ENCODE measurements at places on chromosomes 16 and 17.

DNA sequence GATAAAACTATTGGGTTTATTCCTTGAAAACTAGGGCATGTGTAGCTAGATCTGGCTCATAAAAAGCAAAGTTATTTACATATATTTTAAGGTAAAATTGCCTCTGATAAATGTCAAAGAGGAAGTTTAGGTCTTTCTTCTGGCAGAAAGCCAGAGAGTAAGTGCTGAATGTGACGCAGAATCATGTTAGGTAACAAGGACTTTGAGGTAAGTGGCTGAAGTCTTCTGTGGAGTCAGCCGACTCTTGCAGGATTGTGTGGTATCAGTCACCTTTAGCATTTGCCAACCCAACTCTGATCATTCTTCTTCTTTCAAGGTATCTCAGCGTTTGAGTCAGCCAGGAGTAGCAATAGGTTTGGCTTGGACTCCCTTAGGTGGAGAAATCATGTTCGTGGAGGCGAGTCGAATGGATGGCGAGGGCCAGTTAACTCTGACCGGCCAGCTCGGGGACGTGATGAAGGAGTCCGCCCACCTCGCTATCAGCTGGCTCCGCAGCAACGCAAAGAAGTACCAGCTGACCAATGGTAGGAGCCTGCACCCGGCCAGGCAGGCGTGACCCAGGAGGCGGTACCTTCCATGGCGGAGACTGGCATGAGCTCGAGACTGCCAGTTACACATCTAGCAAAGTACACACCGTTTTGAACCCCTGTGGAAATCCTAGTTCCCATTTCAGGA is 37.9 kb downstream of the SIAH1 start:
- DNase-seq = no peak

- no peak for DNase-seq
Measured at GRCh38 chr16:822174-822908, 21.8 kb upstream of the GNG13 start.

GRCh38 chr16:24491731-24492130 is 47.6 kb upstream of the RBBP6 start:
- DNase-seq = no peak

- DNase-seq = no peak
Measured at GRCh38 chr16:78386557-78387324, 287.3 kb downstream of the WWOX start.

- no peak for DNase-seq
Measured at GRCh38 chr16:57646388-57647039, 18.1 kb downstream of the ADGRG1 start.

- no peak for DNase-seq
Measured at GRCh38 chr17:10117581-10118001, 80.8 kb downstream of the GAS7 start.

- DNase-seq = no peak
Measured at GRCh38 chr17:47956791-47957590, 692 bp downstream of the PRR15L start.

DNA sequence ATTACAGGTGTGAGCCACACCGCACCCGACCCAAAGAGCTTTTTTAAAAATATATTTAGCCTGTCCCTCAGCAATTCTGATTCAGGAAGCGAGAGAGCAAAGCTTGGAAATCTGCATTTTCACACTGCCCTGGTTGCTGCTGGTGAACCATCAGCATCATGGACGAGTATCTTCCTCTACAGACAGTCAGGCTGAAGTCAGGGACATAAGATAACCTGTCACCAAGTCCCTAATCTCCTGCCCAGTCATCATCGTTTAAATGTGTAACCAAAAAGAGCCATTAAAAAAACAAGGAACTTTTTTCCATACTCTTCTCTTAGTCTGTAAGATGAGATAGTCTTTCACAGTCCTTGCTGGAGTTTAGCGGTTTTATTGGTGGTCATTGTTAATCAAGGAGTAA is 6.7 kb downstream of the PMM2 start:
- DNase-seq = no peak

GRCh38 chr16:65392806-65393565 is 271.1 kb upstream of the CDH11 start:
- no peak for DNase-seq

- DNase-seq = no peak
Measured at GRCh38 chr16:85422196-85422631, 190.9 kb upstream of the GSE1 start.

- no peak for DNase-seq
Measured at GRCh38 chr16:85057212-85057889, 29.8 kb downstream of the KIAA0513 start.

DNA sequence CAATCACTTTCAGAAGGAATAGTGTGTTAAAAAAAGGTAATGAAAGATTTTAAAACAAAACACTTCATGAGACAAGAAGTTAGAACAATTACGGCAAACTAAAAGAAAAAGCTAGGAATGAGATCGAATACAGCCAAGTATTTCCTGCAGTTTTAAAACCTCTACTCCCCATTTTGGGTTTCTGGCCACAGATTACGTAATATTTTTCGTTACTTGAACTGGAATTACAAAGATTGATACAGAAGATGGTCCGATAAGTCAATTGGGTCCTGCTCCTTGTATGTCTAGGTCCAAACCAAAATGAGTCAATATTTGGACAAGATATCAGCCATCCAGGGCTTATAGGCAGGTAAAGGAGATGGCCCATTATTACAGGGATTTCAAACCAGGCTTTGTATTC is 52.2 kb downstream of the SIAH1 start:
- no peak for DNase-seq

DNA sequence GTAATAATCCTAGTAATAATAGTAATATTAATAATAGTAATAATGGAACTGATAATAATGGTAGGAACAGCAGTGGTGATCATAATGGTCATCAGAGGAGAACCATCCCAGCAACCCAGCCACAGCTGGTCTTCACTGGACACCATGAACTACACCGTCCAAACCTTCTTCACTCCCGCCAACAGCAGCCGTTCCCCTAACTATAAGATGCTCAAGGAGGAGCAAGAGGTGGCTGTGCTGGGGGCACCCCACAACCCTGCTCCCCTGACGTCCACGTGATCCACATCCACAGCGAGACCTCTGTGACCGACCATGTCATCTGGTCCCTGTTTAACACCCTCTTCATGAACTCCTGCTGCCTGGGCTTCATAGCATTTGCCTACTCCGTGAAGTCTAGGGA is 91.0 kb downstream of the ZDHHC7 start:
- DNase-seq = no peak

DNA sequence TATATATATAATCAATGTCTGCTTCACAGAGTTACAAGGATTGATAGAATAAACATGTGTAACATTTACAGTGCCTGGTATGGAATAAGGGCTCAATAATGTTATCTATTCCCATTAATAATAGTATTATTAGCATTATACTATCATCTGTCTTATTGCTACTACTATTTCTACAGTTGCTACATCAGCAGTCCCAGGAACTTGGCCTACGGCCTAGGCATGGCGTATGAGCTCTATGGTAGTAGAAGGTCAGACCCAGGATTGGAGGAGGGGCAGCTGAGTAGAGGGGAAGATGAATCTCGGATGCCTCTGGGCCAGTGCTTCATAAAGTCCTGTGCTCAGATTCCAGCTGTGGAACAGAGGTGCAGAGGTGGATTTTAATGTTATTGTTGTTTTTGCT is 146.3 kb upstream of the TBX2 start:
- no peak for DNase-seq

DNA sequence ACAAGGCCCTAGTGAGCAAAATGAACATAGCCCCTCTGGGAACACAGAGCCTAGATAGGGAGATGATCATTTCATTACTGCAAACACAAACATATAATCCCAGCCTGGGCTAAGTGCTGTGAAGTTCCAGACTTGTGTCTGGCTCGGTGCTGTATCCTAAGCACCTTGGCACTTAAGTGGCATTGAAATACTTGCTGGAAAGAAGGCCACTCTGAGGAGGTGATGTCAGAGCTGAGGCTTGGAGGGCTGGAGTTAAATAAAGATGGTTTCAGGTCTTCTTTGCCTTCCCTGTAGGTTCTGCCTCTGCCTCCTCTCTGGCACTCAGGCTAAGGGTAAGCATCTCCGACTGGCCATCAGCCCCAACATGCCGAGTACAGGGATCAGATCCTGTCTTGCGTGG is 2.4 kb upstream of the CACNA1G start:
- no peak for DNase-seq

DNA sequence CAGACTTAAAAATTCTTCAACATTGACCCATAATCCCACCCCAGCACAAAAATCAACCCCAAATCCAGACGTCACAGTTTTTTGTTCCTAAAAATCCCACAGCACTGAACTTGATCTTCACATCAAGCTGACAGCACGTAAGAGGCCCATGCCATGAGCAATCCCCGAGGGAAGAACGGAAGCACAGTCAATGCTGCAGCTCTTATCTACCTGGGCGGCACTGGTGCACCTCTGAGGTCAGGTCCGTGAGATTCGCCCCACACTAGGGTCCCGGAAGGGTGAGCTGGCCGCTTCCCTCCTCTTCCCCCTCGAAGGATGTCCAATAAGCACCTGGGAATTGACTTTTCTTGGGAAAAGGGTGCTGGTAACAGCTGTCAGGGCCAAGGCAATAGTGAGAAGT is 11.3 kb upstream of the ITGAE start:
- DNase-seq = no peak

DNA sequence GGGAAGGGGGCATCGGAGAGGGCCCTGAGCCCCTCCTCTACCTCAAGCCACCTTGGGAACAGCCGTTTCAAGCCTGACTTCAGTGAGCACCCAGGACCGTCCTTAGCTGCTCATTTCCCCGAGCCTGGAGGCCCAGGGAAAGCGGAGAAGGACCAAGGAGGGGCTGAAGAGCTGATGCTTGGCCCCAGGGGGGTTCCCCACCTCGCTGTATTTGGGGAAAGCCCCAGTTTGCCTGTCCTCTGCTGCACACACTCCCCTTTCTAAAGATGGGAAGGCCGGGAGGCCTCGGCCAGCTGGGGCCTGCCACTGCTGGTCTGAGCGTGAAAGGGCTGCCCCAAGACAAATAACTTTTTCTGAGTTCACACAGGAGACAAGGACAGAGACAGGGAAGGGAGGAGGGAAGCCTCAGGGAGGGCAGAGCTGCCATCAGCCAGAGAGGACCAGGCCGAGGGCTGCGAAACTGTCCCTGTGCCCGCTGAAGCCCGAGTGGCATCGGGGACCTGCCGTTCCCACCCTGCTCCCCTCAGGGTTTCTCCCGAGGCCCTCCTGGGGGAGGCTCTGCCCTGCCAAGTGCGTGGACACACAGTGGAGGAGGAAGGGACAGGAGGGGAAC is 11.6 kb downstream of the ZACN start:
- DNase-seq = no peak

DNA sequence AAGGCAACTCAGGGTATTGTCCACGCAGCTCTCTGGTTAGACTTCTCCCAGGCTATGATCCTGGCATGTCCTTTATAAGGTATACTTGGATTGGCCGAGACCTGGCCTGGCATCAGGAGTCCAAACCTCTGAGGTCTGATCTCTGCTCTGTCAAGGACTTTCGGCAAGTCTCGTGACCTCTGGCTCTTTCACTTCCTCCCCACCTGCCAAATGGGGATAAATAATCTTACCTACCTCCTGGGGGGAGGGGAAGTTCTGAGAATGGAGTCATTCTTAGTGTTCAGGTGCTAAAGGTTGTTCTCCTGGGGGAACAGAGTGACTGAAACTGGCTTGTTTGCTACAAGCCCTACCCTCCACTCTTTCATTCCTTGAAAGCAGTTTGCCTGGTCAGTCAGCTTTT is 7.6 kb downstream of the ATXN1L start:
- DNase-seq = peak; percentile 80

DNA sequence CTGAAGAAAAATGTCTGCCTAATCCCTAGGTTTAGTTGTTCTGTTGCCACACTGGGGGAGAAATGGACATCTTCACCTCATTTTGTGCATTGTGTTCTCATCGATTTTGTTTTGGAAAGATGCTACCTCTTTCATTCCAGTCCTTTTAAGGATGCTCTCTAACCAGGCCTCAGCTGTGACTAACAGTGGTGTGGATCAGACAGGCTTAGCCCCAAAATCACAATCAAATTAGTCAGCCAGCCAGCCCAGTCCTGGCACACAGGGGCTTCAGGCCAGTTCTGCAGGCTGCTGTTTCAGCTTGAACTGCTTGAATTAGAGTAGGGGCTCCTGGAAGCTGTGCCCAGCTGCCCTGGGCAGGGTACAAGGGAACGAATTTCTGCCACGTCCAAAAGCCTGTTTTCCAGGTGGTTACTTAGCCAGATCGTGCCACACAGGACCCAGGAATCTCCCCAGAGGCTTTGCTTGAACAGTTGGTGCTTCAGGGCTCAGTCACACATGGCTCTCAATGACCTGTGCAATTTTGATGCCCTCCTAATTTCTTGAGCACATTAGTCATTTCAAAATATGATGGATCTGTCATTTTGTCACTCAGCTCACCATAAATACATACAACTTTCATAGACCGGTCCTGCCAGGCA is 60.7 kb downstream of the CLEC16A start:
- DNase-seq = no peak

GRCh38 chr17:19338031-19338990 is 24.2 kb downstream of the B9D1 start:
- DNase-seq = peak; percentile 92

GRCh38 chr16:47045023-47045422 is 71.5 kb upstream of the DNAJA2 start:
- DNase-seq = no peak

- no peak for DNase-seq
Measured at GRCh38 chr16:80631581-80631980, 90.8 kb downstream of the DYNLRB2 start.

GRCh38 chr17:7380855-7381683 is at the start of gene TNK1:
TSS of gene TNK1 (plus strand) at chr17:7381089. CDS start at chr17:7382927, 1,838 bp downstream.
- DNase-seq = no peak

GRCh38 chr17:64335486-64335885 is 55.2 kb downstream of the PECAM1 start:
- no peak for DNase-seq

GRCh38 chr16:66416136-66416535 is 11.0 kb upstream of the BEAN1 start:
- DNase-seq = no peak

DNA sequence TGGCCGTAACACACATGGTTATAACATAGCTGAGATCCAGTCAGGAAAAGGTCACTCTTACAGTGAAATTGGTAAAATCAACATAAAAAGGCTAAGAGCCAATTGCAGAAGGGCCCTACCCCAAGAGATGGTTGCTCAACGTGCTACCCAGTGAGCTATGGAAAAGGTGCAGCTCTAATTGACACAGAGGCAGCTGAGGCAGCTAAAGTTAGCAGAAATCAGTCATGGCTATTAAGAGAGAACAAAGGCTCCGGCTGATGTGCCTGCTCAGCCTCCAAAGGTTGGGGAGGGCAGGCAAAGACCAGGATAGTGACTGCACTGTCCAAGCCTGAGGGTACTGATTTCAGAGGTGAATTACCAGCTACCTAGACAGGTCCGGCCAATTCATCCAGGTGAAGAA is 76.5 kb upstream of the ATP2A3 start:
- DNase-seq = no peak

- DNase-seq = no peak
Measured at GRCh38 chr17:65403626-65404025, 157.8 kb downstream of the AXIN2 start.

GRCh38 chr16:57077714-57078113 is 14.7 kb upstream of the CPNE2 start:
- DNase-seq = no peak

- no peak for DNase-seq
Measured at GRCh38 chr17:48282303-48282702, 147.7 kb downstream of the SKAP1 start.

GRCh38 chr17:7647018-7647417 is 3.7 kb upstream of the ATP1B2 start:
- no peak for DNase-seq

Data from GM19239 (cell line).